ENCODE measurements at places on chromosomes 2 and 18. TPM values are rescaled to one million over a fixed set of nuclear protein-coding genes. Genes with fewer than 3 reads are reported as not detected.

Gene ZNF236
- 6.1 TPM for total RNA-seq

Gene GATA6
- total RNA-seq: 164 TPM

Gene GREB1L
- 1.0 TPM for total RNA-seq

GRCh38 chr18:62878305-62878704 is 163.0 kb downstream of the PHLPP1 start:
- H3K4me3 ChIP-seq: no peak overlapping the region
- H3K36me3 ChIP-seq: no peaks in the 10 kb centered on the region
- no peak overlapping the region for H3K27ac ChIP-seq
- peaks cover 3% of the 10 kb centered on the region for H3K4me1 ChIP-seq

Measured in adrenal gland (tissue), 19 donors.